Fibroblast of the aortic adventitia (primary cell): ENCODE measurements at places on chromosomes 16 and 17. TPM values are rescaled to one million over a fixed set of nuclear protein-coding genes. Genes with fewer than 3 reads are reported as not detected.

Gene CDRT15
- total RNA-seq = not detected in 2 replicates

Gene PRAC1
- total RNA-seq = not detected in 2 replicates

Gene ULK2
- total RNA-seq = 20.4 and 22.1 TPM in 2 replicates

Gene CD300E
- total RNA-seq = not detected in 2 replicates

Gene PRKCB
- 0.16 TPM in 1 of 2 replicates, not detected in the other for total RNA-seq

Gene TSR1
- total RNA-seq = 24.2 and 44.5 TPM in 2 replicates

Gene KRT20
- total RNA-seq = not detected in 2 replicates

Gene RND2
- 0.45 and 0.98 TPM in 2 replicates for total RNA-seq

Gene CCL22
- not detected in 2 replicates for total RNA-seq

Gene CYGB
- total RNA-seq = 25.9 and 35.2 TPM in 2 replicates

Gene GPRC5C
- total RNA-seq = 0.99 and 24.4 TPM in 2 replicates

Gene TMC5
- total RNA-seq = under 0.01 TPM in 1 of 2 replicates, not detected in the other

Gene GNGT2
- total RNA-seq = 0.45 TPM in 1 of 2 replicates, not detected in the other

Gene ATP1B2
- not detected in 2 replicates for total RNA-seq

Gene RNF43
- total RNA-seq = under 0.01 and 0.49 TPM in 2 replicates

Gene STUB1
- 88.9 and 112 TPM in 2 replicates for total RNA-seq

Gene HIGD1B
- not detected in 2 replicates for total RNA-seq

Gene RAB37
- 0.09 TPM in 1 of 2 replicates, not detected in the other for total RNA-seq

Gene TEKT5
- 0.09 TPM in 1 of 2 replicates, not detected in the other for total RNA-seq

Gene NAT9
- total RNA-seq = 20.2 and 26.5 TPM in 2 replicates

Gene CA7
- total RNA-seq = not detected in 2 replicates

Gene PROCA1
- total RNA-seq = 0.49 and 1.5 TPM in 2 replicates

Gene IRX6
- total RNA-seq = not detected in 2 replicates

Gene KIF18B
- total RNA-seq = 0.08 and 10.8 TPM in 2 replicates

Gene CPHXL2
- not detected in 2 replicates for total RNA-seq

Gene VTN
- 0.09 and 0.82 TPM in 2 replicates for total RNA-seq

Gene NR1D1
- total RNA-seq = 2.8 and 6.5 TPM in 2 replicates

Gene KREMEN2
- not detected in 2 replicates for total RNA-seq

Gene CD300C
- not detected in 2 replicates for total RNA-seq

Gene FBXW10
- total RNA-seq = under 0.01 TPM in 1 of 2 replicates, not detected in the other

Gene SLC6A2
- total RNA-seq = not detected in 2 replicates

Gene TEKT1
- not detected in 2 replicates for total RNA-seq

Gene IL17C
- not detected in 2 replicates for total RNA-seq

Gene CRHR1
- not detected in 2 replicates for total RNA-seq

Gene MT4
- total RNA-seq = not detected in 2 replicates

Gene SSTR5
- total RNA-seq = not detected in 2 replicates

Gene CACNG3
- total RNA-seq = not detected in 2 replicates

Gene HBQ1
- 0.63 TPM in 1 of 2 replicates, not detected in the other for total RNA-seq

Gene SPATA32
- total RNA-seq = not detected in 2 replicates

Gene SPNS2
- 0.16 and 0.27 TPM in 2 replicates for total RNA-seq

Gene C16orf54
- not detected in 2 replicates for total RNA-seq

Gene LDHD
- total RNA-seq = 0.18 and 2.9 TPM in 2 replicates

Gene MYL11
- not detected in 2 replicates for total RNA-seq

Gene CHD3
- total RNA-seq = 81.5 and 143 TPM in 2 replicates

Gene BAIAP3
- total RNA-seq = 0.09 TPM in 1 of 2 replicates, not detected in the other

Gene ADPRM
- total RNA-seq = 9.3 and 18.3 TPM in 2 replicates

Gene ETV4
- total RNA-seq = 0.41 and 6.1 TPM in 2 replicates
